ENCODE measurements at places on chromosomes 13 and 19.

DNA sequence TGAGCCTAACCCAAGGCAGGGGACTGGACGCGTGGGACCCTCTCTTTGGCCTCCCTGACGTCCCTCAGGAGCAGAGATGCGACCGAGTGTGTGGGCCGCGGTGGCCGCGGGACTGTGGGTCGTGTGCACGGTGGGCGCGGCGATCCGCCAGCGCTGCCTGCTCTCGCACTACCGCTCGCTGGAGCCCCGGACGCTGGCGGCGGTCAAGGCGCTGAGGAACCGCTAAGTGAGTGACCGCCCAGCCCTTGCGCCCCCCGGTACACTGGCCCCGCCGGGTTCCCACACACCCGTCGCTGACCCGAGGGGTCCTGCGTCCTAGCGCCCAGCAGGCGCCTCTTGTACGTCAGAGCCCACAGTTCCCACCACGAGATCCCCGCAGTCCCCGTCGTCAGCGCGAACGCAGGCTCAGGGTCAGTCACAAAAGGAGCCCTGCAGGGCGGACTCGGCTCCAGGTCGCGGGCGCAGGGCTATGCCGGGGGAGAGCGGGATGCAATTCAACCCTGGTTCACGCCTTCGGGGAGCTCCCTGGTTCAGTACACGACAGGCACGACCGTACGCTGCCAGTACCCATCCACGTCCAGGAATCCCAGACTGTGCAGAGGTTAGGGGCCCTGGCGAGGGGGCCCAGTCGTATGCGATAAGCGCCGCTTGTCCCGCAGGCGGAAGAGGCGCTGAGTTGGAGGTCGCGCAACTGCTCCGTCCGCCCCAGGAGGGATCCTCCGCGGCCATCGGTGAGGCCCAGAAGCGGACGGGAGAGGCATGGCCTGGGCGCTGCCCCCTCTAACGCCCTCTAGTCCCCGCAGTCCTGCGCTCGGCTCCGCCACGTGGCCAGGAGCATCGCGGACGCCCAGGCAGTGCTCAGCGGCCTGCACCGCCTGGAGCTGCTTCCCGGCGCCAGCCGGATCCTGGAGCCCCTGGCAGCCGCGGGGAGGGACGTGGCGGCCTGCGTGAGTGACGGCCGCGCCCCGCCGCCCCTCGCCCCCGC, 3.6 kb upstream of the IFNL2 start:
- no peak for DNase-seq

GRCh38 chr19:39307046-39307821, 11.0 kb downstream of the IFNL1 start:
- no peak for DNase-seq

DNA sequence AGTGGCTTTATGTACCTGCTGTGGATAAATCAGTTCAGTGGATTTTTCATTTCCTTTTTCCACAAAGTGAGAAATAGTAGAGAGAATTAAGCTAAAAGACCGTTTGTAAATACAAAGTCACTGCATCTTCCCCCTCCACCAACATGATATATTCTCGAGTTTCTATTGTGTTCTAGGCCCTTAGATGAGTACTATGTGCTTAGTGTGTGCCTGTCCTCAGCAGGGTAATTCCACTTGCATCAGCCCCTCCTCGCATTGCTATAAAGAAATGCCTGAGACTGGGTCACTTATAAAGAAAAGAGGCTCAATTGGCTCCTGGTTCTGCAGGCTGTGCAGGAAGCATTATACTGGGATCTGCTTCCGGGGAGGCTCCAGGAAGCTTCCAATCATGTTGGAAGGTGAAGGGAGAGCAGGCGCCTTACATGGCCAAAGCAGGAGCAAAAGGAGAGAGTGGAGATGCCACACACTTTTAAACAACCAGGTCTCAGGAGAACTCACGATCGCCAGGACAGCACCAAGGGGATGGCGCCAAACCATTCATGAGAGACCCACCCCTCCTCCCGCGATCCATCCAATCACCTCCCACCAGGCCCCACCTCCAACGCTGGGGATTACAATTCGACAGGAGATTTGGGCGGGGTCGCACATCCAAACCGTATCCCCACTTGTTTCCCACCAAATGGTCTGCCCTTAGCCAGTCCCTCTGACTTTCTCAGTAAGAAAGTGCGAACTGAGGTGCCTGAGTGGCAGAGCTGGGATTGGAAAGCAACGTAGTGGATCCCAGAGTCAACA, 102.3 kb upstream of the ABCC4 start:
- no peak for DNase-seq

DNA sequence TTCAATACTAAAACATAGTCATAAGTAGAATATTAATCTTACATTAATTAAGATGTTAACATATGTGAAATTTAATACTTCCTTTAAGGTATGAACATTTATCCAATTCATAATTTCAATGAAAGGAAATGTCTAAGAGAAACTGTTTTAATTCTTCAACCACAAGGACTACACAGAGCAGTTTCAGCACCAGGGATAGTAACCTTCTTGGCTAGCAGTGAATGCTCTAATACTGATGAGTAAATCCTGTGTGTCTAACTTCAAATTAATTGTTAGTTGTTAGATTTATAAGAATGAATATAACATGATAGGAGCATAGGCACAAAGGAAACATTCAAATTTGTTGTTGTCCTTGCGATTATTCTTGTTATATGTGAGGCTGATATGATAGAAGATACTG, 15.6 kb upstream of the NBEA start:
- DNase-seq = no peak

DNA sequence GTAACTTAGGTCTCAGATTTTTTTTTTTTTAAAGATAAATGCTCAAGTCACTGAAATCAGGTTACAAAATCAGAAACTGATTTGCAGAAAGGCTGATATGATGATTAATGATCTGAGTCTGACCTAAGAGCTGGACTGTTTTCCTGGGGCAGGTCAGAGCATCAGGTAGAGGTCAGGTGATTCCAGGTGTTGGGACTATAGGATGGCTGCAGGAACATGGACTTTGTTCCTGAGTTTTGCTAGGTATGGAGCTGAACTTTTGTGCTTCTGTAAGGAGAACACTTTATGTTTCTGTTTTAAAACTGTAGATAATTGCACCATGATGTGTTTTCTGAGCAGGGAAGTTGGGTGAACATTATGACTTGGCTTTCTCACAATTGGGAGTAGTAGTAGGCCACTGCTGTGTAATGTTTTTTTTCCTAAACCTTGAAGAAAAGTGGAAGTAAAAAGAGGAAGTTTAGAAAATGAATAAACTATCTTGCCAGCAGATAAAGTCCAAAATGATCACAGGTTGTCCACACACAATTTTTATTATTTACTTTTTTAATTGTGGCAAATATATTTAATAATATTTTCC, 297.2 kb downstream of the DCT start:
- DNase-seq = no peak

GRCh38 chr13:103510007-103510535, 443.9 kb upstream of the SLC10A2 start:
- DNase-seq = no peak

GRCh38 chr13:108257248-108257647, 12.3 kb upstream of the TNFSF13B start:
- no peak for DNase-seq

DNA sequence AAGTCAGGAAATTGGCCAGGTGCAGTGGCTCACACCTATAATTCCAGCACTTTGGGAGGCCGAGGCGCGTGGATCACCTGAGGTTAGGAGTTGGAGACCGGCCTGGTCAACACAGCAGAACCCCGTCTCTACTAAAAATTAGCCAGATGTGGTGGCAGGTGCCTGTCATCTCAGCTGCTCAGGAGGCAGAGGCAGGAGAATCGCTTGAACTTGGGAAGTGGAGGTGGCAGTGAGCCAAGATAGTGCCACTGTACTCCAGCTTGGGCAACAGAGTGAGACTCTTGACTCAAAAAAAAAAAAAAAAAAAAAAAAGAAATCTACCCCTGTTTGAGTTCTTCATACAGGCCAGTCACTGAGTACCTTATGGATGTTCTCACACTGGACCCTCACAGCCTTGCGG, 42.0 kb downstream of the SLC15A1 start:
- no peak for DNase-seq

GRCh38 chr19:41944336-41944735, 14.8 kb downstream of the RABAC1 start:
- no peak for DNase-seq

GRCh38 chr13:78161266-78161665, 242.6 kb upstream of the EDNRB start:
- no peak for DNase-seq

DNA sequence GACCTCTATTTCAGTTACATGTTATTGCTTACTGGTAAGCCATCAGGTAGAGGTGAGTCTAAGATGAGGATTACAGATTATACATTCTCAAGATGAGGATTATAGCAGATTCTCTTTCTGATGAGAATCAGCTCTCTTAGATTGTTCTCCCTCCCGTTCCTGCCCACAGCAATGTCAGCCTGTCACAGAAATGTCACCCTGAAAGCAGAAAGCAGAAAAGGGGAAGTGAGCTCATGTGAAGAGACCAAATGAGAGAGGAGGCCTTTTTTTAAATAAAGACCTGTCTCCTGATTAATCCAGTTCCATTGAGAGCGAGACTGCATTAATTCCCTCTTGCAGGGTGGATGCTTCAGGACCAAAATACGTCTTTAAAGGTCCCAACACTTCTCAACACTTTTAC, 445.6 kb downstream of the KCTD12 start:
- no peak for DNase-seq

- DNase-seq = no peak
Measured at GRCh38 chr13:82647540-82647939, 1234.7 kb downstream of the SLITRK1 start.

GRCh38 chr13:42380420-42381164, 108.6 kb downstream of the AKAP11 start:
- no peak for DNase-seq

DNA sequence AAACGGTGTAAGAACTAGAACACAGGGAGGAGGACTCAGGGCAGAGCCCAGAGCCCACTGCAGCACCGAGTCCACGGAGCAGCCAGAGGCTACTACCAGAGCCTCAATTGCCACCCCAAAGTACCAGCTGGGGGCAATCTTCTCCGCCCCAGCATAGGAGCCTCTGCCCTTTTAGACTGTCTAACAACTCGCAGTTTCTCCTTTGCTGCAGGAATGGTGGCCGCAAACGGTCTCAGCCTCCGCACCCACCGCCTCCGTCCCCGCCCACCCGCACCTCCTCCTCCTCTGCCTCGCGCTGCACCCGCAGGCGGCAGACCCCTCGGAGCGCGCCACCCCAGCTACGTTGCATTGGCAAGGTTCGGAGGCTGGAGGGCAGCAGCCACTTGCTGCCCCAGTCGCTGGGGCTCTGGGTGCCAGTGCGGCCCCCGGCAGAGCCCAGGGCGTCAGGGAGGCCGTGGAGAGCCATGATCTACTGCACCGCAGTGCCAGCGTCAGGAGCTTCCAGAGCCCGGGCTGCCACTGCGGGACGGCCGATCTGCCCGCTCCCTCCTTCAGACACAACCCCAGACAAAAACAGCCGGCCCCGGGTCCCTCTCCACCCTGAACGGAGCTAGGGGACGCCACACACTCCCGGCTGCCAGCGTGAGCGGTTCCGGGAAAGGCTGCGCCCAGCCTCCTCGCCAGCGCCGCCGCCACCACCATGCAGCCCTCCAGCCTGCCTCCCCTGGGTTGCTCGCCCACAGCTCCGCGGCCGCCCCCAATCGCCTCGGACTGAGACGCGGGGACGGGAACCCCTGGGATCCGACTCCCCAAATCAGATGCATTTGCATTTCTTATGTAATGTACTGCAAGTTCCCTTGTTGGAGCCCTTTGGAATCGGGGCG, 1.8 kb downstream of the FGF14 start:
- DNase-seq = no peak
